ENCODE measurements at places on chromosomes 13 and 19.

- DNase-seq = no peak
Measured at GRCh38 chr19:14165990-14166830, 29.8 kb upstream of the ASF1B start.

- DNase-seq = peak; percentile 85
Measured at GRCh38 chr19:55599842-55600661, at the start of gene ZNF524. TSS of gene ZNF524 (plus strand) at chr19:55600288. CDS start at chr19:55602113, 1,825 bp downstream.

GRCh38 chr13:84430446-84430845 is 548.2 kb upstream of the SLITRK1 start:
- DNase-seq = peak; percentile 46

DNA sequence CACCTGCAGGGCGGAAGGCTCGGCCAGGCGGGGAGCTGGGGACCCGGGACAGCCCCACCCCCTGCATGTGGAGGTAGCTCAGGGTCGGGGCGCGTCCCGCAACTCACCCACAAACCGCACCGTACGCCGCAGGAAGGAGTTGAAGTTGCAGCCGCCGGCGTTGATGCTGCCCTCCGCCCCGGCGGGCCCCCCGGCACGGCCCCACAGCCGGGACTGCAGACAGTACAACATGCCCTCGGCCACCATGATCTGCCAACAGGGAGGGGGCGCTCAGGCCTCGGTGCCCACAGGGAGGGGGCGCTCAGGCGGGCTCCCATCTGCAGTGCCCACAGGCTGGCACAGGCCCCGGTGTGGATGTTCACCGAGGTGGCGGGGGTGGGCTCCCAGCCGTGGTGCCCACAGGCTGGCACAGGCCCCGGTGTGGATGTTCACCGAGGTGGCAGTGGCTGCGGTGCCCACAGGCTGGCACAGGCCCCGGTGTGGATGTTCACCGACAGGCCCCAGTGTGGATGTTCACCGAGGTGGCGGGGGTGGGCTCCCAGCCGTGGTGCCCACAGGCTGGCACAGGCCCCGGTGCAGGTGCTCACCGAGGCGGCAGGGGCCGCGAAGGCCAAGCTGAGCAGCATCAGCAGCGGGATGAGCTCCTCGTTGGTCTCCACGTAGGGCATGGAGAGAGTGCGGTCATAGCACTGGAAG is 6.5 kb downstream of the PLPPR3 start:
- DNase-seq = no peak

GRCh38 chr19:29013325-29013724 is 199.6 kb downstream of the UQCRFS1 start:
- DNase-seq = no peak

GRCh38 chr19:13459351-13459750 is 46.9 kb downstream of the CACNA1A start:
- DNase-seq = no peak

DNA sequence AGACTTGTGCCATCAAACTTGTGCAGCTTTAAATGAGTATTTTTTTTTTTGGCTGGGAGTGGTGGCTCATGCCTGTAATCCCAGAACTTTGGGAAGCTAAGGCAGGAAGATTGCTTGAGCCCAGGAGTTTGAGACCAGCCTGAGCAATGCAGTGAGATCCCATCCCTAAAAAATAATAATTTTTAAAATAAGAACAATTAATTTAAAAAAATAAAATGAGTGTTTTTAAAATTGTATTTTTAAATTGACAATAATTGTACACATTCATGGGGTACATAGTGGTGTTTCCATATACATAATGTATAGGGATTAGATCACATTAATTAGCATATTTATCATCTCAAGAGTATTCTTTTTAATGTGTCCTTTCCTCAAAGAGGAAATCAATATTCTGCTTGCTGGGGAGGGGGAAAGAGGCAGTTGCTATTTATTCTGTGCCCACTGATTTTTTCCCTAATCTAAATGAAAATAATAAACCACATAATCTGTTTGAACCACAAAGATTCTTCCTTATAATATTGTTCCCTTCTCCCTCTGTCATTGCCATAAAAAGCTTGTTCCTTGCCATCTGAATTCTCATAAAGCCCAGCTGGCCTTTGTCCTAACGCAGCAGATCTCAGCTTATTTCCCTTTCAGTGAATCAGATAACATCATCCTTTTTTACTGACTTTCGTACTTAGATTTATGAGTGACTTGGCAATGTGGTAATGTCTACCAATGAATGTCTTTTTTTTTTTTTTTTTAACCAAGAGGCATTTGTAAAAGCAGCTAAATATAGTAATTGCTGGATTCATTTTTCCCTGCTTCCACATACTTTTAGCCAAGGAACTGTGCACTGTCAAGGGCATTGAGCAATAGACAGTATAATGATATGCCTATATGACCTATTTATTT is 81.8 kb upstream of the RUBCNL start:
- DNase-seq = peak; percentile 57

- DNase-seq = no peak
Measured at GRCh38 chr13:73462241-73462640, 403.4 kb downstream of the KLF5 start.

GRCh38 chr19:49716154-49716553 is 25.2 kb downstream of the CPT1C start:
- no peak for DNase-seq

GRCh38 chr13:30862707-30863106 is 43.4 kb upstream of the MEDAG start:
- peak; percentile 58 for DNase-seq

GRCh38 chr13:30700364-30700763 is 35.0 kb upstream of the ALOX5AP start:
- no peak for DNase-seq

DNA sequence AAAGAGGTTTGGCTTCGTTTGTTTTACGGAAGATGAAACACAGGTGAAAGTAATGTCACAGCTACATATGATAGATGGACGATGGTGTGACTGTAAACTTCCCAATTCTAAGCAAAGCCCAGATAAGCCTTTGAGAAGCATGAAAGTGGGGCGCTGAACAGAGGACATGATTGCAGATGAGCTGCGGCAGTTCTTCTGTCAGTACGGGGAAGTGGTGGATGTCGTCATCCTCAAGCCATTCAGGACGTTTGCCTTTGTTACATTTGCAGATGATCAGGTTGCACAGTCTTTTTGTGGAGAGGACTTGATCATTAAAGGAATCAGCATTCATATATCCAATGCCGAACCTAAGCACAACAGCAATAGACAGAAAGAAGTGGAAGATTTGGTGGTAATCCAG is 111.5 kb upstream of the DIAPH3 start:
- DNase-seq = no peak

DNA sequence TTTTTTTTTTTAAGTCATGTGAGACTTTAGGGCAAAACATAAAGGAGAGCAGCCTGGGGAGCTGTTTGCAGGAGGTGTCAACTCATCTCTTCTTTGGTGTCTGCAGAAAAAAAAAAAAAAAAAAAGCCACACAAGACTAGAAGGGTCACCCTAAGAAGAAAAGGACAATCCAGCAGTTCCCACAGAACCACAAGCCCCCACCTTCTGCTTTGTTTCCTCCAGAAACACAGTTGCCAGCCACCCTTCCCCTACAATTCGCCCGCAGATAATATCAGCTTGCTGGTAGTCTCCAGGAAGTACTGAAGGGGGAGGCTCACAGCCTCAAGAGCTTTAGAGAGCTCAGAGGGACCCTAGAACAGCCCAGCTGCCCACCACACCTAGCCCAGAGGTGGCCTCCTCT is 22.3 kb upstream of the ZBTB7A start:
- no peak for DNase-seq

GRCh38 chr19:57587529-57587928 is 3.6 kb downstream of the ZIK1 start:
- DNase-seq = peak; percentile 90

DNA sequence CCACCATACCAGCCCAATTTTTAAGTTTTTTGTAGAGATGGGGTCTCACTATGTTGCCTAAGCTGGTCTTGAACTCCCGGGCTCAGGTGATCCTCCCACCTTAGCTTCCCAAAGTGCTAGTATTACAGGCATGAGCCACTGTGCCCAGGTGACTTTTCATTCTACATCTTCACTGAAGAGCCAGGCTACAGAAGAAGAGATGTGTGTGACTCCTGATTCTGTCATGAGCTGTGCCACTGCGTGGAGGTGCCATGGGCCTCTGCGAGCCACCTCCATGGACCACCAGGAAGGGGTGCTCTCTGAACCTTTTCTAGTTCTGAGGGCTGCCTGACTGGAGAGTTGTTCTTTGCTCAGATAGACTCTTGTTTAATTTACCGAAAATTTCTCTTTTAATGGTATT is 56.6 kb upstream of the RANBP3 start:
- no peak for DNase-seq

DNA sequence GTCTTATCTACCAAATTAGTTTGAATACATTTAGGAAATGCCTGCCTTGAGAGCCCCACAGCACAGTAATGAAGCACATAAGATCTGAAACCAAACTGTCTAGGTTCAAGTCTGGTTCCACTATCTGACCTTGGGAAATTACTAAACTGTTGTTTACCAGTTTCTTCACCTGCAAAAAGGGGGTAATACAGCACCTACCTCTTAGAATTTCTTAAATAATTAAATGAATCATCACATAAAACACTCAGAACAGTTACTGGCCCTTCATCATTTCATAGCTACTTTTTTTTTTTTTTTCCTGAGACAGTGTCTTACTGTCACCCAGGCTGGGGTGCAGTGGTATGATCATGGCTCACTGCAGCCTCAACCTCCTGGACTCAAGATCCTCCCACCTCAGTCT is 59.6 kb downstream of the USP12 start:
- DNase-seq = no peak

- DNase-seq = no peak
Measured at GRCh38 chr19:15144046-15144646, 36.9 kb downstream of the SYDE1 start.

DNA sequence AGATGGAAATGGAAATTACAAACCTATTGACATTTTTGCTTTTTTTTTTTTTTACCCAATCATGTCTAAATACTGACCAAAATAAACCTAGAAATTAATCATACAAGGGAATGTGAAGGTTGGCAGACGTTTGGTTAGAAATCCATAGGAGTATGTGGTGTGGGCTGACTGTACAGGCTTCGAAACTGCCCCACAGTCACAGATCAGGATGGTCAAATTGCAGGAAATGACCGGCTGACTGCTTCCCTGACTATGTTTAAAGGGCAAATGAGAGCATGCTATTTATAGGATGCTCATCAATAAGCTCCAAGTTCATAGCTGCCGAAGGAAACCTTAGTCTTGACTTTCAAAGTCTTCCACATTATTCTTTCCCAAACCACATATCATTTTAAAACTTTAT is 118.4 kb downstream of the COG6 start:
- peak; percentile 57 for DNase-seq

DNA sequence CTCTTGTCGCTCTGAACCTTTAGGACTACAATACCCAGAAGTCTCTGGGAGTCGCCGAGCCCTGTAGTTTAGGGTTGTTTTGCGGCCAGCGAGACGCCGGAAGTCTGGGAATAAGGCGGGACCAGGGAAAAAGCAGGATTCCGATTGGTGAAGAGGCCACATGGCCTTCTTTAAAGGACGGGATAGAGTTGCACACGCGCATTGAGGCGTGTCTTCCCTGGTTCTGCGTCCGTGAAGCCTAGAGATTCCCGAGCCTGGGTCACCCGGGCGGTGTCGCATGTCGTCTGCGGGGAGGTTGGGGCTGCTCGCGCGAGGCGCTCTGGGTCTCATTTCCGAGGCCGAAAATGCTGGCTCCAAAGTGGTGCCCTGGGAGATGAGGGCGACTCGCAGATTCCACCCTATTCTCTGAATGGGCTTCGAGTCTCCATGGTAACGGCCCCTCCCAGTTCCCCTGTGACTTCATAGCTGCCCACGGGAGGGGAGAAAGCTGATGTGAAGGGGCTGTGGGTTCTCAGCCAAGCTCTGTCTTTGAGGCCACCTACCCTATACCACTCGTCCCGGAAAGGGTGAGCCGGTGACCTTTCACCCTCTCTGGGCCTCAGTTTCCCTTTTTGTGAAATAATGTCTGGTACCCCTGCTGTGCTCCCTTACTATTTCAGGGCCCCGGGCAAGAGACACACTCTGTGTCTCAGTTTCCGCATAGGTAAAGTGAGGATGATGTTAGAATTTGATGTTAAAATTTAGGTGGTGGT is 614 bp upstream of the ZSCAN5A start:
- DNase-seq = peak; percentile 97

- no peak for DNase-seq
Measured at GRCh38 chr19:38617283-38617763, 430 bp downstream of the MAP4K1 start.
